Forelimb muscle (tissue), 1 donor: ENCODE measurements at places on chromosomes 5 and 9. TPM values are rescaled to one million over a fixed set of nuclear protein-coding genes. Genes with fewer than 3 reads are reported as not detected.

- no peak for DNase-seq
These were observed at the start of gene STPG3 for GRCh38 chr9:137251194-137251461. STPG3 (plus strand) TSS chr9:137251286; CDS start chr9:137251287, 1 bp downstream.

GRCh38 chr5:126358525-126358924 lies 64.7 kb upstream of the GRAMD2B start:
- no peak for DNase-seq

The ADAMTS16 gene
- 5.3 TPM for polyA plus RNA-seq

DNA sequence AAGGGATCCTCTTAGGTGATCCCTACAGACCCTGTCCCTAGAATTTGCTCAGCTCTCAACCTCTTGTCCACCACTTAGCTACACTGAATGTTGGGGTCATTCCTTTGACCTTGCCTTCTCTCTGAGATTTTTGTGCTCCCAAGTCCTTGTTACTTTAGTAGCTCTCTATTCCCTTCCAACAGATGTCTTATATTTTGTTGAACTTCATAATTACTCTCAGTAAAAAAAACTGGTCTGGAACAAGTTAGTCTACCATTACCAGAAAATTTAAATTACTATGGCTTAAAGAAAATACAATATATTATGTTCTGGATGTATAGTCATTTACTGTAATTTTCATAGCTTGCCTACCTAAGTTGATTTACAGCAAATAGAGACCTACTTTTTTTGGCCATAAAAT lies 23.5 kb upstream of the RANBP3L start:
- no peak for DNase-seq

- no peak for DNase-seq
These were observed 28.7 kb downstream of the COL27A1 start for GRCh38 chr9:114184071-114184470.

The LMX1B gene
- polyA plus RNA-seq, result 0.80 TPM

GRCh38 chr5:146027751-146028150 lies 77.6 kb downstream of the PLAC8L1 start:
- DNase-seq, result no peak

The FNIP1 gene
- 13.8 TPM for polyA plus RNA-seq

The REEP2 gene
- 20.0 TPM for polyA plus RNA-seq

DNA sequence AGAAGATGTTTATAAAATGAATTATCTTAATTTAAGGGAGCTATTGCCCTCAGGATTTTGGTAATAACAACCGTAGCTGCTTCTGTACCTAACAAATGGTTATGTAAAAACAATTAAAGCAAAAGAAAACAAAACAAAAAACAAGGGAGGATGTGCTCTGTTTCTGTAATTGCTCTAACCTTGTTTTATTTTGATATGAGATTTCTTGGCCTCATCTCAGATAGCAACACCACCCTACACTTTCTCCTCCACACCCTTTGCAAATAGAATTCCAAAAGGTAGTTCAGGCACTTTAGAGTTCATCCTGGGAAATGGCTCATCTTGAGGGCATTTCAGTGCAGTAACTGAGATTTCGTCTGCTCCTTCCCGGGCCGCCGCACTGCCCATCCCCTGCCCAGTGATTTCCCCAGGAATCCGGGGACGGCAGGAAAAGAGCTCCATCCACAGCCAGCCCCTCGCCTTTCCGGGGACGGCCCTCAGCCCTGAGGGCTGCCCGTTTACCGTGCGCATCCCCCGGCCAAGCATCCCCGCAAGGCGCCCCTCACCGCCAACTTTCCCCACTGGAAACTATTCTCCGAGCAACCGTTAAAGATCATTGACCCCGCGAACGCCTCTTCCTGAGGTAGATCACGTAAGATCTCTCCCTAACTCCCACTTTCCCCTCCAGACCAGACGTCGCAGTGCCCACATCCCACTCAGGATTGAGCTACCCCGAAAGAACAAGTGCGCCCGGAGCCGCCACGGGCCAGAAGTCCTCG lies 1.2 kb downstream of the FNBP1 start:
- no peak for DNase-seq

DNA sequence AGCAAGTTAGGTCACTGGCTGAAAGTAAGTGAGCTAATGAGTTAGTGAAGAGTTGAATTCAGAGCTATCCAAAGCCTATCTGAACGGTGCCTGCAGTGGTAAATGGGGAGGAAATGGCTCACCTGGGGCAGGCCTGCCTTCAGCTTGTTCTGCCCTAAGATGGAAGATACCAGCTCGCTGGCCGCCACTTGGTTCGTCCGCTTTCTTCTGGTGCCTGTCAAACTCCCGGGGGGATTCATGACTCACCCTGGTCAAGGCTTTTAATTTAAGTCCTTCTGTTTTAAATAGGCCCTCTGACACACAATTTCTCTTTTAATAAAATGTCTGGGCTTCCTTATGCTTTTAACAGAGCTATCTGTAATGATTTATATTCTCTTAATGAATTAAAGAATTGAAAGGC lies 78.8 kb downstream of the CFAP90 start:
- DNase-seq, result no peak

DNA sequence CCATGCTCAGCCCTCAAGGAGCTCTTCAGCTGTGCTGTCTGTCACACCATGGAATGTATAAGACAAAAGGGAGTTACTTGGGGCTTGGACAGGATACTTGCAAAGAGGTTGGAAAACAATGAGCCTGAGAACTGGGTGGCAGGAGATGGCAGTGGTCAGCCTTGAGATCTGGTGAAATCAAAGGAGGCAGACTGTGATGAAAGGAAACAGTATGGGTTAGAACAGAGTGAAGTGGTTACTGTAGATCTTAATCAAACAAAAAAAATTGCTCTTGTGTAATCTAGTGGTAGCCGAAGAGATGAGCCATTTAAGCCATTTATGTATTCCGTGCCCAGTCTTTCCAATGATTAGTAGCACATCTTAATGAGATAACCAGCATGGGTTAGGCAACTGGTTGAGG lies 142.2 kb downstream of the SV2C start:
- no peak for DNase-seq
